Activated gamma-delta T cell (primary cell): ENCODE measurements at places on chromosomes 5 and 9.

- DNase-seq = no peak
These were observed 54.0 kb upstream of the ALDH1B1 start for GRCh38 chr9:38338342-38339018.

GRCh38 chr9:102106439-102106838 lies 368.0 kb upstream of the GRIN3A start:
- no peak for DNase-seq

GRCh38 chr5:760363-761058 lies 24.0 kb downstream of the ZDHHC11B start:
- DNase-seq = no peak

GRCh38 chr5:169728418-169728817 lies 91.3 kb downstream of the DOCK2 start:
- no peak for DNase-seq

DNA sequence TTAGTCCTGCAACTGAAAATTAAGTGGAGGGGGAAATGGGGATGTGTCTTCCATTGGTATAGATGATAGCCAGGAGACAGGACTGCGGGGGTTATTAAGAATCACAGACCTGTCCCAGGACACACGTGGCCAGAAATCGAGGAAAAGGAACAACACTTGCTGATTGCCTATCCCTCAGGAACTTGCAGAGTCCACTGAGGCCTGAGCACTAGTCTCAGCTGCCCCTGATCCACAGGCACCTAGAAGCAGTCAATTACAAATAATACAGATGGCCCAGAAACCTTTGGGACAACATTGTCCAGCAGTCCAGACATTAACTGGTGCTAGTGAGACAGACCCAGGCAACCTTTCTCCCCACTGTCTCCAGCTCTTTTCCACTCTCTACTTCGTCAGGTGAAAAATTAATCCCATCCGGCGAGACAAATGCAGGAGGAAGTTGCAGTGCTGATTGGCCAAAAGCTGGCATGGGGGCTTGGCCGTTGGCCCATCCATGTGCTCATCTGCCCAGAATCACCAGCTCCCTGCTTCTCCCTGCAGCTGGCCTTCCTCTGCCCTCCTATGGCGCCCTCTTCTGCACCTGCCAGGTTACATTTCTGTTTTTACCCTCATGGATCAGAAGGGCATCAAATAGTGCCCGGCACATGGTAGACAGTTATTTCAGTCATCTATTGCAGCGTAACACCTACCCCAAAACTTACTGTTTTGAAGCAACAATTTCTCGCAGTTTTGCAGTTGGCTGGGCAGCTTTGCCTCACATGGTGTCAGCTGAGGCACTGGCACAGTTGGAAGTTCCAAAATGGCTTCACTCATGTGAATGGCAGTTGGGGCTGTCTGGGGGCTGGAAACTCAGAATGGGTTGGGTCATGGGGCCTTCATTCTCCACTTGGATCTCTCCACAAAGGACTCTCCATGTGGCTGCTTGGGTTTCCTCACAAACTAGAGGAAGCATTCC lies 3.6 kb upstream of the B4GALT1 start:
- DNase-seq = no peak

DNA sequence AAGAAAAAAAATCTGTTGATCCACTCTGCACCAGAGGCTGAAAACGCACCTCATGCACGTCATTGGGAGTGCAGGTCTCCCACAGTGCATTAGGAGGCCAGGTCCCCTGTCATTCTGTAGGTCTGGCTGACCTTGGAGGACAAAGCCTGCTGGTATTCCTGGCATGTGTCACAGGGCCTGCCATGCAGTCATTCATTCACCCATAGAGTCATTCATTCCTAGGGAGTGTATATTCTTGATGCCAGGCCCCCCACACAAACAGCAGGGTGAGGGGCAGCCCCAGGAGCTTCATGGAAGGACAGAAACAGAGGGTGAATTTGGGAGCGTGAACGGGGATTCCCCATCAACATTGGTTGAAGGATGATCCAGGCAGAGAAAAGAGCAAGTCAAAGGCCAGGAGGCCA lies 2.2 kb downstream of the GBGT1 start:
- DNase-seq = no peak

DNA sequence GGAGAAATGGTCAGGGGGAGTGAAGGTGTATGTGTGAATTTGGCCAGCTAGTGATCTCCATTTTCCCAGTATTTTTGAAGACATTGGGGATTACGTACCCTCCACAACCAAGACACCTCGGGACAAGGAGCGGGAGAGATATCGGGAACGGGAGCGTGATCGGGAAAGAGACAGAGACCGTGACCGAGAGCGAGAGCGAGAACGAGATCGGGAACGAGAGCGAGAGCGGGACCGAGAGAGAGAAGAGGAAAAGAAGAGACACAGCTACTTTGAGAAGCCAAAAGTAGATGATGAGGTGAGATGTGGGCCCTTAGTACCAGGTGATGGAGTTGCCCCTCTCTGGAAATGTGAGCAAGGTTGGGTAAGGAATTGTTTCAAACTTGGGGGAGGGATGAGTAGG lies 5.8 kb upstream of the WDR55 start:
- DNase-seq = no peak

GRCh38 chr5:174118823-174119467 lies 73.4 kb downstream of the NSG2 start:
- no peak for DNase-seq

GRCh38 chr9:19162956-19163355 lies 35.7 kb upstream of the PLIN2 start:
- DNase-seq = no peak

DNA sequence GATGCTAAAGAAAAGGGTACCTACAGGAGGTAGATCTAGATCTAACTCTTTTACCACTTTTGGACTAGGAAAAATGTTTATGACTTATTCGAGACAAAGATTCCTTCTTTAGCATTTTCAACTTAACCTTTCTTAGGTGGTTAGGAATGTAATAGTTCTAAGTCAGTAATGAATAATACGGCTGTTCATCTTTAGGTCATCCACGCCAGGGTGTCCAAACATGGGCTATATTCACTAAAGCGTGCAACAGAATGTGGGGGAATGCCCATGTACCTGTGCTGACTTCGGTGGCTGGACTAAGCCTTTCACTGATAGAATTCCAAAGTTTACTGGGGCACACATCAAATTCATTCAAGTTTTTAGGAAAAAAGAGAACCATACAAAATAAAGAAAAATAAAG lies 164.7 kb downstream of the TSSK1B start:
- no peak for DNase-seq

DNA sequence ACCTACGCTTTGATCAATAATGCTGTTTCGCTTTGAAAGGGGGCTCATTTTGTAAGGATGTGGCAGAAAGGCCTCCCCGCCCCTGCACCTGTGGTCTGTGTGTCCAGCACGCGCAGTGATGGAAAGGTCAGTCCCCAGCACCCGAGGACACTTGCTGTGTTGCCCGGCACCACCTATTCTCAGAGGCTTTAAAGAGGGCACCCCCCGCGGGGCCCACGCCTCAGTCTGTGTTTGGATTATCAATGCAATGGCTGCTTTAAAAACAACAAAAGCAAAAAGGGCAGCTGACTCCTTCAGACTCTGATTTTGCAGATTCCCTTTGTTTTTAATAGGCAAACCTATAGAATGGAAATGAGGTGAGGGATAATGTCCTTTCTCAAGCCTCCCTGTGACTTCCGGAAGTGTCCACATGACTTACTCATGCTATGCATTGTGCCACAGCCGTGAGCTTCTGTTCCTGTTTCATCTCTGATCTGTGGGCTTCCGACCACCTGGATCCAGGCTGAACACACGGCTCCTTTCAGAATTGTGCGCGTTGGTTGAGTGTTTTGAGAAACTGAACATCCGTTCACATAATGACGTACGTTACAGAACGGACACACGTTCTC lies 416.2 kb downstream of the IRX2 start:
- DNase-seq = no peak

GRCh38 chr9:87581513-87581912 lies 83.8 kb downstream of the DAPK1 start:
- no peak for DNase-seq

- no peak for DNase-seq
These were observed 21.4 kb downstream of the GLRA1 start for GRCh38 chr5:151903243-151903653.

DNA sequence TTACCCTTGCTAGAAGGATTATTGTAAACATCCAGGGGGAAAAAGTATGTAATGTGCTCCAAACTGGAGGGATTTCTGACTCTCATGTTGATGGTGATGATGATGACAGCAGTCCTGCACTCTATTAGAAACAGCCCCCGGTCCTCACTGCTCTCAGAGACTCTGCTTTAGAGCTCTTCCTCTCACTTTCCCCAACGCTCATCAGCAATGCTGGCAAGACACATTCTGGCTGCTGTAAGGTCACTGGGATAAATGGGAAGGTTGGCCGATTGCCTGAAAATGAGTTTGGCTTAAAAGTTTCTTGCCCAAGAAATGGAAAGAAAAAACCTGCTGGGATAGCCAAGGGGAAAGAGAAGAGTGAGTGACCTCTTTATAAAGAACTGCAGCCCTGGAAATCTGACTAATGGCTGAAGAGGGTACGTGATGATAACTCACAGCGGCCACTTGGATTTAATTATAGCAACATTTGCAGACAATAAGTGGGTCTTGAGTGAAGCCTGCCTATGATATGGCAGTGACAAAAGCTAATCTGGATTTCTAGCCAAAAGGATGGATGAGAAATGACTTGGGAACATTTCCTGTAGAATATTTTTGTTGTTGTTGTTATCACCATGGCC lies 235.8 kb downstream of the TMEM38B start:
- DNase-seq = no peak
